ENCODE measurements at places on chromosomes 13 and 19.

- DNase-seq: no peak
Measured at GRCh38 chr13:58795715-58796114, 1164.2 kb downstream of the PCDH17 start.

DNA sequence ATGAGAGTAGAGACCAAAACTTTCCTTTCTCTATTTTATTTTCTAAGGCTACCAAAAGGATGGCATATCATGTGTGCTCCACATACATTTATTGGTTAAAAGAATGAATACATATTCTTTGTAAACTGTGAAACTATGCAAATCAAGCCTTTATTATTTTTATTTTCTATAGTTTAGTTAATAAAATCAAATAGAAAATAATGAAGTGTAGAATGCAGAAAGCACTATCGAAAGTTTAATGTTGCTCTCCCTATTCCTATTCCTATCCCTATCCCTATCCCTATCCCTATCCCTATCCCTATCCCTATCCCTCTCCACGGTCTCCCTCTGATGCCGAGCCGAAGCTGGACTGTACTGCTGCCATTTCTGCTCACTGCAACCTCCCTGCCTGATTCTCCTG, 60.3 kb downstream of the ZNF100 start:
- DNase-seq: no peak

DNA sequence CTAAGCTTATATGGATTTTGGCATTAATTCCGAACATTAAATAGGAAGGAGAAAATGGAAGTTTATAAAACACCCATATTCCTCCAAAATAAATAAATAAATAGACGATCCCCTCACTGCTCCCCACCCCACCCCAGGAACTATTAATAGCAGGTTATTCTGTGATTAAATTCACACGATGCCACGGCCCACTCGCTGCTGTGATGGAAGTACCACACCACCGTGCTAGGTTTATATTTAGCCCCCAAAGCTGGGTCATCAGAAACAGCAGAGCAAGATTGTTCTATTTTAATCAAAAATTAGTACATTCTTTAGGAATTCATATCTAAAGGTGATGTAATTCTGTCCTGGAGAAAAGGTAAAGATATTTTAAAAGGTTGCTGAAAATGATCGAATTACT, 65.4 kb downstream of the CCDC70 start:
- no peak for DNase-seq

DNA sequence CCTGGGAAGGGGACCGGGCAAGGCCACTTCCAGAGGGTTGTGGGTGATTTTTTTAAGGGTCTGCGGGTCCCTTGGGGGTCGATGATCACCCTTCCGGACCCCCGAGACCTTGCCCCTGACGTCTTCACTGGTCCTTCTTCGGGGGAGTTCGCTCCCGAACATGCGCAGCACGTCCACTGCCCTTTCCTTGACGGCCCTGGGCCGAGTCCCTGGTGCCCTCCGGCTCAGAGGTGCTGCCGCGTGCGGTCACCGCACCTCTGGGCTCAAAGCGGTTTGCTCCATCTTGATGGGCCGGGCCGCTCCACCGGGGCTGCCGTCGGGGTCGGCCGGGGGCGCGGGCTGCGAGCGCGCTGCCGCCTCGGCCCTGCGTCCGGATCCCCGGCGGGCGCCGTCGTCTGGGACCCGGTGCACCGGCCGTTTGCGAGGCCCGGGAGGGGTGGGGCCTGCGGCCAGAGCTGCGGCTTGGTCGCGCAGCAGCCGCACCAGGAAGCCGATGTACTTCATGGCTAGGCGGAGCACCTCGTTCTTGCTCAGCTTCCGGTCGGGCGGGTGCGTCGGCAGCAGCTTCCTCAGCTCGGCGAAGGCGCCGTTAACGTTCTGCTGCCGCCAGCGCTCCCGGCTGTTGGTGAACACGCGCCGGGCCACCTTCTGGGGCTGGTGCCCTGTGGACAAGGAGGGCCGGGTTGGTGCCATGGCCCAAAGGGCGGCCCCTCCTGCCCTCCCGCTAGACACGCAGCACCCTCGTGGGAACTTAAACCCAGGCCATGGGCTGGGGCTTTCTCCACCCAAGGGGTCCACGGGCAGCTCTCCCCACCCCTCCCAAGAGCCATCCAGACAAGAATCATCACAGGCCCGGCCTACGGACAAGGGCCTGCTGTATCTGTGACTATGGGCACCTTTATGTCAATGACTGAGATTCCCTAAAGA, 3.3 kb downstream of the LYL1 start:
- no peak for DNase-seq

- DNase-seq: no peak
Measured at GRCh38 chr19:38452430-38453366, 19.2 kb downstream of the RYR1 start.

DNA sequence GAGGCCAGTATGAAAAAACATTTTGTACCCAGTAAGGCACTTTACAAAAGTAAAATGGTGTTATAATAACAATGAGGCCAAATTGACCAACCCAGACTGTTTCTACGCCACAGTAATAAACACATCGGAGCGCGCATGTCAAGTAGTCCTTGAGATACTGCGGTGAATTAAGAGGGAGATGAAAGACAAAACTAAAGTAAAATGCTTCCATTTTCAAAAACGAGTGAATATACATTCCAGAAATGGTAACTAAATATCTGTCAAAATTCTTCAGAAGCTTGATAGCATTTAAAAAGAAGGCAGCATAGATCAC, 19.0 kb downstream of the N4BP2L1 start:
- DNase-seq: no peak

- no peak for DNase-seq
Measured at GRCh38 chr19:709196-709964, 645 bp downstream of the PALM start.

- DNase-seq: no peak
Measured at GRCh38 chr19:16482745-16483144, 11.0 kb upstream of the EPS15L1 start.

- DNase-seq: peak; percentile 64
Measured at GRCh38 chr19:55080968-55081769, 5.5 kb downstream of the EPS8L1 start.

DNA sequence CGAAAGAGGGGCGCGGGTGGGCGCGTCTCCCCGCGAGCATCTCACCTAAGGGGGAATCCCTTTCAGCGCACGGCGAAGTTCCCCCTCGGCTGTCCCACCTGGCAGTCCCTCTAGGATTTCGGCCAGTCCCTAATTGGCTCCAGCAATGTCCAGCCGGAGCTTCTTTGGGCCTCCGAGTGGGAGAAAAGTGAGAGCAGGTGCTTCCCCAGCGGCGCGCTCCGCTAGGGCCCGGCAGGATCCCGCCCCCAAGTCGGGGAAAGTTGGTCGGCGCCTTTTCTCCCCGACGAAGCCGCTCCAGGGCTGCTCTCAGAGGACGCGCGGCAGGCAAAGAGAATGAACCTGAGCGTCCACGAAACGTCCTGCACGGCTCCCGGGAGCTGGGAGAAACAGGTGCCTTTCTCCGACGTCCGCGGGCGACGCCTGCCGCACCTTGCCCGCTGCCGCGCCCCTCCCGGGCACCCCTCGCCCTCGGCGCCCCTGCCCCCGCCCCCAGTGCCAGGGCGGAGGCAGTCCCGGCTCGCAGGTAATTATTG, 366 bp upstream of the KL start:
- no peak for DNase-seq

DNA sequence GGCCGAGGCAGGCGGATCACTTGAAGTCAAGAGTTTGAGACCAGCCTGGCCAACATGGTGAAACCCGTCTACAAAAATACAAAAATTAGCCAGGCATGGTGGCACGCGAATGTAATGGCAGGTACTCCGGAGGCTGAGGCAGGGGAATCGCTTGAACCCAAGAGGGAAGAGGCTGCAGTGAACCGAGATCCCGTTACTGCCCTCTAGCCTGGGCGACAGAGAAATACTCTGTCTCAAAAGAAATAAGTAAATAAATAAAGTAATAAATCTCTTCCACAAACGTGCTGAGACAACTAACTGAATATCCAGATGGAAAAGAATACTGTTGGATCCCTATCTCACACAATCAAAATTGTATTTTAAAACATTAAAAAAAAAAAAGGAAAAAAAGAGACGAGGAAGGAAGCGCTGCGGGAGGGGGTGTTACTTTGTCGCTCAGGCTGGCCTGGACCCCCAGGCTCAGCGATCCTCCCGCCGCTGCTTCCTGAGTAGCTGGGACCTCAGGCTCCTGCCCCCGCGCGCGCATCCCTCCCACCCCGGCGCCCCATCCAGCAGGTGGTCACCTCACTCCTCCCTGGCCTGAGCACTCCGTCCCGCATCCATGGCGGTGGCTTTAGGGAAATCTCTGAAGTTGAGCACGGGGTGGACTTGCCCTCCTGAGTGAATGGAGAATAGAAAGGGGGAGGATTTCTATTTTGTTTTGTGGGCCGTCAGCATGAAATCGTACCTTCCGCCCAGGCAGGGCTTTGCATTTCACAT, 628 bp upstream of the ZNF813 start:
- no peak for DNase-seq

GRCh38 chr19:32053861-32054260, 291.5 kb upstream of the ZNF507 start:
- DNase-seq: no peak

DNA sequence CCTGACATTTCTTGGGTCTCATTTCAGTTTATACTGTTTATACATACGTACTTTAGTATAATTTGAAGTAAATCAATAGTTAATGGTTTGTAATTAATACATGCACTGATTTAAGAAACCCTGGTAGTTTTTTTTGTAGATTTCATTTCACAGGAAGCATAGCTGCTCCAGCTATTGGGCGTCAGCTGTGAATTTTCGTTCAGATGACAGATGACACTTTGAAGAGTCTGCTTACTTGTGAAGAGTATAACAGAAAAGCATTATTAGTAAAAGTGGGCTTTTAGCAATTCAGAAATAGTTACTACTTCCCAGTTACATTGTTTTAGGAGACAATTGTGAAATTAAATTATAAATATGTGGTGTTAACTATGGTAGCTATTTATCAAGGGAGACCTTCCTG, 44.4 kb downstream of the METTL21C start:
- DNase-seq: no peak

DNA sequence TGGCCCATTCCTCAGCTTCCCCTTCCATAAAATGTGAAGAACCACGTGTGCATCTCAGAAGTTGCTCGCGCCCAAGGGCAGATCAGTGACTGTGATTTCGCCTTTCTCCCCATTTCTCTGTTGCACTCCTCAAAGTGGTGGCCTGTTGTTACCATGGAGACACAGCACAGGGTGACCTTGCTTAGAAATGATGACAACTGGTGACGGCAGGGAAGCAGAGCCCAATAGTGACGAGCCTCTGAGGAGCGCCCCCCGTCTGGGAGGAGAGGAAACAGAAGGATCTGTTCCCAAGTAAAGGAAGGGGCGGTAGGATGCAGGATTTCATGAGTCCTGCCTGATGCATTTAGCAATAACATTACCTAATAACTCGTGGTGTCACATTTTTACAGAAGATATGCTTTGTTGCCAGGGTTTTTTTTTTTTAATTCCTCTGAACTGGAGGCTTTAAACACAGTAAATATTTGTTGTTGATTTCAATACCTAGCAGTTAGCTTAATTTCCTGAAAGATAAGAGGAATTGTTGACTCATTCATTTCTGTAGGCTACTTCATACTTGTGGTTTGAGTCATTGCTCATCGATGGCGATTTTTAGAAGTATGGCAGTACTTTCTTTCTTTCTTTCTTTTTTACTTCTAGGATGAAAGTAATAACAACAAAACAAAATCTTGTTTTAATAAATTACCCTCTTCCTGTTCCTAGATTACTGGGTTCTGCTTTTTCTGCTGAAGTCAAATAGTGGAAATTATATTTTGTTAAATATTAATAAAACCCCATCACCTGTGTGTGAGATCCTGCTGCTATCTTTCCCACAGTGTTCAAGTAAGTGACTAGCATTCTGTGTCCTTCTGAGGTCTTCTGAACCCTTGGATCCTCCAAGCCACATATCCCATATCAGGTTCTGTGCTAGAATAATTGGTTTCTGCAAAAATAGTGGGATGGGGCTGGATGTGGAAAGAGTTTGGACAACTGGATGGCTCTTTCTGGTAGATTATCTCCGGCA, 36.0 kb downstream of the MBNL2 start:
- DNase-seq: no peak

DNA sequence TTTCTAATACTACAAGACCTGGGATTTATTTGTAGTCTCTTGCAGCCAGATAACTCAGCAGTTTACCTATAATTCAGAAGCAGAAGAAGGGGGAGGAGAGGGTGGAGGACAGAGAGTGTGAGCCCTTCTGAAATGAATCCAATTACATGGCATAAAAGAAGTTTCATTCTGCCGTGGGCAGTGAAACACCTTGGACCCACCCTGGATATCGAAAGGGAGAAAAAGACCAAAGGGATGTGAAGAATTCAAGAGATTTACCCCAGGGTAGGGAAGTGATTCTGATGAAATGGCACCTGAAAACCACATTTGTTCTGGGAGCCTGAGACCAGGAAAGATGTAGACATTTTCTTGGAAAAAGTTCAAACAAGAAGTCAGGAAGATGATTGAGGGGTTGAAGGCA, 140.9 kb downstream of the NDFIP2 start:
- DNase-seq: no peak

GRCh38 chr19:57560049-57560491, 407 bp upstream of the ZNF550 start:
- DNase-seq: no peak

DNA sequence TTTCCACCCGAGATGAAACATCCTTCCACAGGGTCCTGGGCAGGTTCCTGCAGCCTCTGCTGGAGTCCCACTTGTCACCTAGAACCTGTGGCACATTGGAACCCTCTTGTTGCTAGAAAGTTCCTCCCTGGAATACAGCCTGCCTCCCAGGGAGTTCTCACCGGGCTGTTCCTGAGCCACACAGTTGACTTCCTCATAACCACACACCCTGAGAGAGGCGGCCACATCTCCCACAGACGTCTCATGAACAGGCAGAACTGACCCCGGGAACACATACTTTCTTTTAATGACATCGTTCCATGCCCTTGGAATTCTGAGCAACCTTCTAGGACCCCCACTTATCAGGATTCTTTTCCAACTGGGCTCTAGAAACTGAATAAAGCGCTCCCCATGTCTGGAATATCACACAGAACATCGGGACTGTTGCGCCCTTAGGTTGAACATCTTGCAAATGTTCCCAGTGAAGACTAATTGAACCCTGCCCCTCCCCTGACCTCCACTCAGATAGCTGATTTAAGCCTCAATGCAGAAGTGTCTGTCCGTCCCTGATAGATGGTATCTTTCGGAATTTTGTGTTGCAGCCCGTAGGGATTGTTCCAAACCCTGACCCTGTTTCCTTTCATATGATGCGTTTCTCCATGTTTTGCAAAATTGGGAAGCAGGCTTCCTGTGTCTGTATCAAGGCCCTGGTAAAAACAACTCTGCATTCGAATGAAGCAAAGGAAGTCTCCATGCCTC, 91.1 kb downstream of the RAB20 start:
- DNase-seq: no peak

- no peak for DNase-seq
Measured at GRCh38 chr13:101511766-101512165, 59.3 kb downstream of the ITGBL1 start.

GRCh38 chr19:47109541-47110375, 3.8 kb downstream of the ZC3H4 start:
- DNase-seq: no peak

Measured in NCI-H1105 (cell line).